ENCODE measurements at places on chromosomes 12 and 14. TPM values are rescaled to one million over a fixed set of nuclear protein-coding genes. Genes with fewer than 3 reads are reported as not detected.

Gene SERPINA3
- total RNA-seq: not detected

Gene SCN8A
- not detected for total RNA-seq

Gene BICD1
- total RNA-seq: 41.3 TPM

Gene HNF1A
- not detected for total RNA-seq

Gene RACGAP1
- total RNA-seq: 112 TPM

Gene USP44
- total RNA-seq: 1.3 TPM

Data from PC-9 (cell line).